ENCODE measurements at places on chromosomes 4 and X.

- no peak for DNase-seq
Observed at GRCh38 chr4:164251257-164251656, 502.7 kb upstream of the SMIM31 start.

DNA sequence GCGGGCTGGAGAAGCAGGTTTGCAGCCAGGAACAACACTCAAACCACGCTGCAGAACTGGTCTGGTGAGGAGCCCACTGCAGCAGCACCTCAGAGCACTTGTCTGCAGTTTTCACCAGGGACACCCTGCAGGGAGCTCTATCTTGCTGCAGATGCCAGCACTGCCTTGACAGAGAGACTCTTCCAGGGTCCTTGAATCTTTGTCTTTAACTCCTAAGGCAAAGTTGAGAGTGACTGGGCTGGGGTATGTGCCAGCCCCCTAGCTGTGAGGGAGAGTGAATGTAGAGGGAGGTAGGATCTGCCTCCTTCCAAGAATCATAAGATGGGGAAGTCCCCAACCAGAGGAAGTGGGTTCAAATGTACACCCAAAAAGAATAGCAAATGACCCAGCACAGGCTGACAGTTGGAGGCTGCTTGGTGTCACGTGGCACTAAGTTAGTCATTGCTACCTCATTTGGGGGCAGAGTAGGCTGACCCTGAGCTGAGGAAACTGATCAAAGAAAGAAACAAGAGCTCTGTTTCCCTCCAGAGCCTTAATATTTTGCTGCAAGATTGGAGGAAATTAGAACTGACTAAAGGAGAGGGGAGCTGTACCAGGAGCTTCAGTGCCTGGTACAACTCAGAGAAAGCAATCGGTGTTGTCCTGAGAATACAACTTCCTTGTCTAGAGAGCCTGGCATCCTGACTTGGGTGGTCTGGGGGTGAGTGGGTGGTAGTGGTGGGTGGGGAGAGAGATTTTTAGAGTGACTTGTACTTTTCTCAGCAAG lies 28.2 kb upstream of the HUWE1 start:
- peak; percentile 96 for DNase-seq

GRCh38 chr4:186307497-186307896 lies 41.5 kb downstream of the F11 start:
- DNase-seq = no peak

DNA sequence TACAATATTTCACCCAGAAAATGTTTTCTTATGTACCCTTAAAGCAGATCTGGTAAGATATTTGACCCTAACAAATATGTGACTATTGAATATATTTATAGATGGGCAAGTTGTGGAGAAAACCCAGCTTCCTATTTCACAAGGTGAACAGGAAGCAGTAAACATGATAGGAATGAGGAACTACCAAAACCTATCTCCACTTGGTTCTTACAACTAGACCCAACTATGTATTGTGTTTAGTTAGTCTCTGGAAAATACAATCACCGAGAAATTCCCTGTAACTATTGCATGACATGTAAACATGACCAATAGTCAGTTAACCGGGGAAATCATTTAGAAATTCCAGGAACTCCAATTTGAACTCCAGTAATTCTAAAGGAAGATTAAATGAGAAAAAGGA lies 8.4 kb upstream of the RXFP1 start:
- no peak for DNase-seq

DNA sequence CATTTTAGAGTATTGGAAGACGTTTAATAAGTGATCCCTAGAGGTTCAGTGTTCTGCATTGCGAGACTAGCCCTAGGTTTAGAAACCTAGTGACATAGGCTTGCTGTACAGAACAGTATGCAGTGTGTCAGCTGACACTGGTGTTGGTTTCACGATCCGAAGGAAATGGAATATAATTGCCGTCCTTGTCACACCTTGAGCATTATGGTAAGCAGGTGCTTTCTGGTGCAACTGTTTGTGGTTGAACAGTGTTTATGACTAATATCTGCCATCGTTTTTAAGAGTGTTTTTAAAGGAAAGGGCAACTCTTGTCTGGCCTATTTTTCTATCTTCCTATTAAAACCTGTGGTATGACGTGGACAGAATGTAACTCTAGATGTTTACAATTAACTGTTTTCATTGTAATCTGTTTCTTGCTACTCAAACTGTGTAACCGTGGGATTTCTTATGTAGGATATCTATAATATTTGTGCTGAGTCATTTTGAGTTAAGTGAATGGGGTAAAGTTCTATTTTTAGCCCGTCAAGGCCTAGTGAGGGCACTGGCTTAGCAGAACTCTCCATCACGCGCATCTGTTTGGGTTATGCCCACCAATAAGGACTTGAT lies 53.8 kb upstream of the TBC1D14 start:
- no peak for DNase-seq

DNA sequence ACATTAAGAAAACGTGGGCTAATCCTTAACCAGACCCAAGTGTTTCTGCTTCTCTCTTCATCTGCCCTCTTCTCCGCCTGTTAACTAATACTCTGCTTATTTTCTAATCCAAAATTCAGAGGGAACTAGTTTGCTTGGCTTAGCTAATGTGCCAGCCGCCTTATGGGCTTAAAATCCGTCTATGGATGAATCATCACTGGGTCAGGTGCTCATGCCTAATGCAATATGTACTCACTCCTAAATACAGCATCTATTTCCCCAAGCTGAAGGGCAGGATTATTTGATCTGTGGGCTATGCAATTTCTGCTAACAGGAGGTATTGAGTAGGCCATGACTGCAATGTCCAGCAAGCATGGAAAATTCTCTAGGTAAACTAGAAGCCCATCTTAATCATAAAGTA lies 12.4 kb downstream of the DYNLT3 start:
- DNase-seq = no peak

DNA sequence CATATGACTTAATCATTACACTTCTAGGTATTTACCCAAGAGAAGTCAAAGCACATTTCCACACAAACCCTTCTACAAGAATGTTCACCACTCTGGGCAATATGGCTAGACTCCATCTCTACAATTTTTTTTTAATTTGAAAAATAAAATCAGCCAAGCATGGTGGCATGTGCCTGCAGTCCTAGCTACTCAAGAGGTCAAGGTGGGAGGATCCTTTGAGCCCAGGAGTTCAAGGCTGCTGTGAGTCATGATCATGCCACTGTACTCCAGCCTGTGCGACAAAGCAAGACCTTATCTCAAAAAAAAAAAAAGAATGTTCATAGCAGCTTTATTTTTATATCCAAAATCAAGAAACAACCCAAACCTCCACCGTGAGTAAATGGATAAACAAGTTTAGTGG lies 70.3 kb upstream of the MBNL3 start:
- no peak for DNase-seq

DNA sequence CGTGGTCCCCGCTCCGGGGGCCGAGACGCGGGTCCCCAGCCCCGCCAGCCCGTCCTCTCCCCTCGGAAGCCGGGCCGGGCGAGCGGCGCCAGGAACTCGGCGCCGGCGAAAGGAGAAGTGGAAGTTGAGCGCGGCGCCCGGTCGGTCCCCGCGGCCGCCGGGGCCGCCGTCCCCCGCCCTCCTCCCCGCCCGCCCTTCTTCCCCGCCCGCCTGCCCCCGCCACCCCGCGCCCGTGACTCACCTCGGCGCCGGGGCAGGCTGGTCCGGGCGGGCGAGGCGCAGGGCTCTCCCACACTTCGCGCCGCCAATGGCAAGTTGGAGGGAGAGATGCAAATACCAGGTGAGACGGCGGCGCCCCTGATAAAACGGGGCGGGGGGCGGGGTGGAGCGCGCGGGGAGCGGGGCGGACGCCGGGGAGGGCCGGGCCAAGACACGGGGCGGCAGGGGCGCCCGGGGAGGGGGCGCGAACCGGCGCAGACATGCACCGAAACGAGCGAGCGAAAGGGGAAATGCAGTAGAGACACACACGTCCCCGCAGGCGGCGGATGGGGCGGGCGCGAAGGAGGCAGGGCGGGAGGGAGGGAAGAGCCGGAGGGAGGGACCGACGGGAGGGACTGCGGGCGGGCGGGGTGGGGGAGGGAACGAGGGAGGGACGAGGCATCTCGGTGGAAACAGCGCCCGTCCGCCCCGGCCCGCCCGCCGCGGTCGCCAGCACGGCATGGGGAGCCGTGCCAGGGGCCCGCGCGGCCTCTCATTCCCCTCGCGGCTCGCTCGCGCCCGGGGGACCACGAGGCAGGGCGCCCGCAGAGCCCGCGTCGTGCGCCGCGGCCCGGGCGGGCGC lies at the start of gene ELF4:
Gene ELF4, minus strand, starts transcription at position 119 of the 841 bp plus-strand sequence. CDS start 29,167 bp downstream, outside the sequence.
- DNase-seq = peak; percentile 59

GRCh38 chr4:89509708-89510281 lies 202.2 kb upstream of the GPRIN3 start:
- DNase-seq = no peak

- no peak for DNase-seq
Observed at GRCh38 chr4:101071241-101071640, 276.1 kb downstream of the PPP3CA start.

DNA sequence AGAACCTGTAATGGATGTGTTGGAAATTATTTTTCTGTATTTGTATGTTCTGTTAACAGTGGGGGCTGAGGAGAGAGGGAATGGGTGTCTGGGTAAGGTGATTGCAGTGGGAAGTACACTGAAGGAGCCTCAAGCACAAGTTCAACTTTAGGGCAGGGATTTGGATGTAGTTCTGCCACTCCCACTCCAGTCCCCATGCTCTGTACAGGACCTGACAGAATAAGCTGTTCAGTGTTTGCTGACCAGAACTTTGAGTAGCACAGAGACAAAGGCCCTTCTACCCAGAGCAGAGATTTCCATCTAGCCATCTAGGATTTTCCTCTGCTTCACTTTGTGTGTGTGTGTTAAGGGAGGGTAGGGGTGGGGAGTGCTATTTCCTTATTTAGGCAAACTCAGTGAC lies 49.2 kb downstream of the VSIG4 start:
- DNase-seq = no peak

All from T-helper 2 cell (primary cell).